ENCODE measurements at places on chromosomes 5 and 9. TPM values are rescaled to one million over a fixed set of nuclear protein-coding genes. Genes with fewer than 3 reads are reported as not detected.

Gene STK32A
- not detected for total RNA-seq

GRCh38 chr9:36874921-36875320 is 159.1 kb downstream of the PAX5 start:
- no peak for DNase-seq

GRCh38 chr9:136143215-136144001 is 24.7 kb upstream of the TMEM250 start:
- no peak for DNase-seq

Gene LHX3
- total RNA-seq, result not detected

Gene ADAM19
- 118 TPM for total RNA-seq

GRCh38 chr9:7185612-7186011 is 427.8 kb downstream of the KDM4C start:
- DNase-seq, result no peak

DNA sequence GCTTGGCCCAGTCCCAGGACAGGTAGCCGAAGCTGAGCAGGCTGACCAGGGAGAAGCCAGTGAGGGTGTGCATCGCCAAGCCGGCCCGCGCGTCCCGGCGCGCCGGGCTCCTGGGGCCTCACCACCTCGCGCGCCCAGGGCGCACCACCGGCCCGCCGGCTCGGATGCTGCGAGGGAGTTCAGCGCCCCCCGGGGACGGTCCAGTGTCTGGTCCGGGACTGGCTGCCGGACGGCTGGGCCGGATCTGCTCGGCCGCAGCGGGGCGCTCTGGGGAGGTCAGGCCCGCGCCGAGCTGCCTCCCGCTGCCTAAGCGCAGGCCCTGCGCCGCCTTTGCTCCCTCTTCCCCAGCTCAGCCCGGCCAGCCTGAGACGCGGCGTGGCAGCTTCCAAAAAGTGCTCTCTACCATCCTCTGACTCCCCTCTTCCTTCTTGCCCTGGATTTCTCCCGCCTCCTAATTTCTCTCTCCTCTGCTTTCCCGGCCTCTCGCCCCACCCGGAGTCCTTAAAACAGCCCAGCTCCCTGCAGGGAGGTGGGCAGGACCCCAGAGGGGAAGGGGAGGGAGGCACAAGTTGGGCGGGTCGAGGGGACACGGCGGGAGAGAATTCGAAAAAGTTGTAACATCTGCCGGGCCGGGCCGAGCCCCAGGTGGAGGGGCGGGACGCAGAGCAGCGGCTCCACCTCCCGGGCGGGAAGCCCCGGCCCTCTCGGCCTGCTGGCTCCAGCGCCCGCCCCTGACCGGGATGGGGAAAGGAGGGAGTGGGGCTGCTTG is at the start of gene ARSI:
TSS of gene ARSI (minus strand) at position 605 of the 769 bp plus-strand sequence. CDS start at position 73, 532 bp downstream.
- DNase-seq, result no peak

DNA sequence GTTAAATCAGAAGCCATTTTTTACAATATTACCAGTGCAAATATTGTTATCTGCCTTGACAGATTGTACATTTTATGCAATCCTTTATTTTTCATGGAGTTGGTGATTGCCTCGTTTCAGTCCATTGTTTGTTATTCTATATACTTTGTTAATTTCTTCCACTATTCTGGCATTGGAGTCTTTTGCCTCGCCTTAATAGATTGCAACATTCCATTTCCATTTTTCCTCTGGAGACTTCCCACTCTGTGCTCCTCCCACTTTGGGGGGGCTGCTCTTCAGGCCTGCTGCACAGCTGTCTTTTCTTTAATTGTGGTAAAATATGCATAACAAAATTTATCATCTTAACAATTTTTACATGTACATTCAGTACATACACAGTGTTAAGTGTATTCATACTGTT is 4.4 kb upstream of the DCAF10 start:
- DNase-seq, result no peak
